ENCODE measurements at places on chromosomes 4 and X.
A peak's percentile ranks its signal among the peaks of the same experiment; 100 is the strongest.

GRCh38 chr4:69044247-69044646 is 52.0 kb upstream of the UGT2B7 start:
- H3K4me1 ChIP-seq, result no peaks in the 10 kb centered on the region
- H3K27ac ChIP-seq, result no peak overlapping the region
- peaks cover 7% of the 10 kb centered on the region for H3K36me3 ChIP-seq
- no peak for DNase-seq

- no peak overlapping the region for H3K27ac ChIP-seq
- H3K36me3 ChIP-seq, result no peaks in the 10 kb centered on the region
- H3K4me3 ChIP-seq, result no peak overlapping the region
- H3K27me3 ChIP-seq, result no peaks in the 10 kb centered on the region
These were observed 64.2 kb downstream of the INTS12 start for GRCh38 chr4:105644257-105644656.

DNA sequence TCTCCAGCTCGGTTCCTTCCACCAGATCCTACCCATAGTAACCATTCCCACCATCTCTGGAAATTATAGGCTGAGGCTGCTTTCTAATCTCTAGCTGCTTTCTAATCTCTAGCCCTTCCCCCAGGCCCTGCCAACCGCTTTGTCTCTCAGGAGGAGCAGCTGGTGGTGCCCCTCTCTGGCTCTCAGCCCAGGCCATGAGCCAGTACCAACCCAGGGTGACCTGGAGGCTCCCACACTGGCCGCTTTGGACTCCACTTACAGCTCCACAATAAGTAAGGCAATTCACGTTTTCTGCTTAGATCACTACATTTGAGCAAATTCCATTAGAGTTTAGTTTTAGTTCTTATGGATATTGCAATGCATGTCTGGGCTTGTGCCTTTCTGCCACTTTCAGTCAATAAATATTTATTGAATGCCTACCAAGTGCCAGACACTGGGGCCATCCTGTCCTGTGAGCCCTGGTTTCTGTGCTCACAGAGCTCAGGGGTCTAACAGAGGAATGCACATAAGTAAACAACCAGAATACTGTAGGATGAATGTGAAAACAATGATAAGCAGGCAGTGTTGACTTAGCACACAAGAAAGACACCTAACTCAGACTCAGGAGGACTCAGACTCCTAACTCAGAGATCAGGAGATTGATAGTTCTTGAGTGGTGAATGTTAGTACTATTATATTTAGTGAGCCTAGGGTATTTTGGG is 38.9 kb downstream of the SMC1A start:
- no peak overlapping the region for H3K4me3 ChIP-seq
- DNase-seq, result no peak
- H3K27ac ChIP-seq, result peak overlapping the region; percentile 84
- peaks cover 16% of the 10 kb centered on the region for H3K36me3 ChIP-seq
- H3K27me3 ChIP-seq, result no peaks in the 10 kb centered on the region

DNA sequence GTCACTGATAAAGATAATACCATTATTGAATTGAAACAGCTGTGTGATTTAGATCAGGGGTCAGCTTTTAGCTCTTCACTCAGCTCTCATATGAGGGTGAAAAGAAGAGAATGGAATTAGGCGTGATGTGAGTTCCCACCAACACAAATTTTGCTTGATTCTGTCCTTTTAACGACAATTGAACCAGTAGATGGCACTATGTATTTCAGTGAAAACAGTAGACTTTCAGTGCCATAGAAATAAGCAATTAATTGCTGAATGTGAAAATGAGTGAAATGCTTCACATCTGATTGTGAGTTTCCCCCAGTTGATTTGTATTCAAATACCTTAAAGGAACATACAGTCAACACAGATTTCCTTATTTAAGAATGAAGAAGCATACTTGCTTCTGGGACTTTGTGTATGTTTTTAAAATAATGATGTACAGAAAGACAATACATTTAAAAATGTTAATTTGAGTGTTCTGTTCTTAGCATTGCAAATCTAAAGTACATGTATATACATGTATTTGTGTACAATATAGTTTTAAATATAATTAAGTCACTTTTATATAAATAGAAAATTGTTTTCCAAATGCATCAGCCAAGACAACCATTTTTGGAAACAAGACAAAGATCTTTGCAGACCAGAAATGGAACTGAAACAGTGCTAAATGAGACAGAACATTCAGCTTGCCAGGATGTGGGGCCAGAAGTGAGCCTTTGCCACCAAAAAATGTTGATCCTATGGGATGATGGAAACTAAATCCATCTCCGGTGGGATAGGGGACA is 178.8 kb downstream of the SNCA start:
- no peaks in the 10 kb centered on the region for H3K36me3 ChIP-seq
- no peak overlapping the region for H3K4me3 ChIP-seq
- DNase-seq, result no peak
- no peak overlapping the region for H3K27ac ChIP-seq
- H3K4me1 ChIP-seq, result peaks cover 9% of the 10 kb centered on the region

DNA sequence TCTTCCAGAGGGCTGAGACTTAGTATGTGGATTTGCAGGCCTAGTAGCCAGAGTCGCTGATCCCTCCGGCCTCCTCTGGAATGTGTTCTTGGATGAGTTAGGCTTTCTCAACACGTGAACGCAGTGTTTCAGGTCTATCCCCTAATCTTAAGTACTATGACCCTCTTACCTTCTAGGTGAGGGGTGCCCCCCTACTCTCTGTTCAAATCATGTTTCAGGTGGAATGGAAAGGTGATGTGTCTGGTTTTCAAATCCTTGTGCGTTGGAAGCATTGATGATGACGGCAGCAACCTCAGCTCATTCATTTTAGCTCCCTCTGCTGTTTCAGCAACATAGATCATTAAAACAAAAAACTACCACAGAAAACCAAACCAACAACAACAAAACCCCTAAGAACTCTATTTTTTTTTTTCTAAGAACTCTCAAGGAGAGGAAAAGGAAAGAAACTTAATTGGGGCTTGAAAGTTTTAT is 56.4 kb downstream of the RWDD4 start:
- H3K27me3 ChIP-seq, result no peaks in the 10 kb centered on the region
- no peak overlapping the region for H3K4me3 ChIP-seq
- H3K4me1 ChIP-seq, result peaks cover 16% of the 10 kb centered on the region
- no peak for DNase-seq

GRCh38 chr4:150130933-150131332 is 52.7 kb downstream of the DCLK2 start:
- H3K27me3 ChIP-seq, result peaks cover 15% of the 10 kb centered on the region
- no peak overlapping the region for H3K27ac ChIP-seq

Data from progenitor cell of endocrine pancreas (in vitro differentiated cells).